Stimulated activated CD8-positive, alpha-beta memory T cell treated with anti-CD3 and anti-CD28 coated beads, Interleukin-4, amount 100 ng/mL, for 4 hours (primary cell): ENCODE measurements at places on chromosomes 6 and 20.

DNA sequence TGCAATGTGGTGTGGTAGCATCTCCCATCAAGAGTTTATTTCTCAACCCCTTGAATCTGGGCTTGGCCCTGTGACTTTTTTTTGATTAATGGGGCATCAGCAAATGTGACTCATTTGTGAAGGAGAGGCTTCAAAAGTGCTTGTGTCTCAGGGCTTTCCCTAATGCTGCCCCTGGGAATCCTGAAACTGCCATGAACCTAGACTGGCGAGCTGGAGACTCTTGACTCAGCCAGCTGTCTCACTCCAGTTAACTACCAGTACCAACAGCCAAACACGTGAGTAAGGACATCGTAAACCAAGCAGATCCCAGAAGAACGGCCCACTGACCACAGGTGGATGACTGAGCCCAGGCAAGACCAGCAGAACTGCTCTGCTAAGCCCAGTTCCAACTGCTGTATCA lies 72.8 kb upstream of the ADTRP start:
- DNase-seq = no peak

DNA sequence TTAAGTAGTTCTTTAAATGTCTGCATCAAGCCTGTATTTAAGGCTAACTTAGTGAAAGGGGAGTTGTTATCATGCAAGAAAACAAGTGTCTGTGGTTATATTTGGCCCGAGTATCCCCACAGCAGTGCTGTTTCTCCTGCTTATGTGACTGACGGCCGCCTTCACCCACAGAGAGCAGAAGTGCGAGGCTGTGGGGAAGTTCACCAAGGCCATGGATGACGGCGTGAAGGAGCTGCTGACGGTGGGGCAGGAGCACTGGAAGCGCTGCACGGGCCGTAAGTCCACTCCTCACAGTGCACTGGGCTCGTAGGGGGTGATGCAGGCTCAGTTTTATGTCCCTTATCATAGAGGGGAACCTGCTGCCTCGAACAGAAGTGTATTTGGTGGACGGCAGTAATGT lies 53.2 kb upstream of the SYNJ2 start:
- no peak for DNase-seq

DNA sequence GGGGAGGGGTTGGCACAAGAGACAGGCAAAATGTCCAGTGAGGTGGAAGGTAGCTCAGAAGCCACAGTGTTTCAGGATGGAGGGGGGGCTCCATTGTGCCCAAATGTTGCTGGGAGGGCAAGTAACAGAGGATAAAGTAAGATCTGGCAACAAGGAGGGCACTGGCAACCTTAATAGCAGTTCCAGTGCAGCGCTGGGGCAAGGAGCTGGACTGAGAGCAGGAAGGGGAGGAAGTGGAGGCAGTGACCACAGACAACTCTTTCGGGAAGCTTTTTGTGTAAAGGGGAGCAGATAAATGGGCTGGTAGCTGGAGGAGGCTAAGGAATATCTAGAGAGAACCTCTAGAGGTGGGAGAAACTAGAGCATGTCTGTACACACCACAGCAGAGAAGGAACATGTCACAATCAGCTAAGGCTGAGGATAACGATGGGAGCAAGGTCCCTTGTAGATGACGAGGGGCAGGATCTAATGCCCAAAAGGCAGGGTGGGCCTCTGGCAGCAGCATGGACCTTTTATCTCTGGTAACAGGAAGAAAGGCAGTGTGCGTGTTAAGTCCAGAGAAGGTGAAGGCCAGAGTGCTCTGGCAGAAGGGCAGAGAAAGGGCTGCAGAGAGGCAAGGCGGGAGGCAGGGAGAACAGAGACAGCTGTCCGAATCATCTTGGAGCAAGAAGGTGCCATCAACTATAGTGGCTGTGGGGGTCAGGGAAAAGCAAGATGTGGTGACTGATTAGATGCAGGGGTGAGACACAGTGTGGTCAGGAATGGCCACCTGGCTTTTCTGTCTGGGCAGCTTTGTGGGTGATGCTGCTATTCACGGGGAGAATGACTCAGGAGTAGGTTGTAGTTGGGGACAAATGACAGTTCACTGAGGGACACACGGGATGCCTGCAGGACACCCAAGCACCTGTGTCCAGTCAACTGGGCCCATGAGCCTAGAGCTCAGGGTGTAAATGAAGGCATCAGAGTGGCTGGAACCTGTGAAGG lies 17.4 kb downstream of the TMEM242 start:
- no peak for DNase-seq

GRCh38 chr6:130837067-130837466 lies 9.9 kb downstream of the SMLR1 start:
- no peak for DNase-seq

- DNase-seq = no peak
Measured at GRCh38 chr6:6332811-6333244, 12.4 kb upstream of the F13A1 start.

GRCh38 chr6:41306187-41306854 lies 19.8 kb upstream of the TREM1 start:
- no peak for DNase-seq
